Stimulated activated CD4-positive, alpha-beta T cell treated with anti-CD3 and anti-CD28 coated beads, Interleukin-1b, Interleukin-23, amount 100 ng/mL, for 48 hours (primary cell): ENCODE measurements at places on chromosomes 6 and 20.

DNA sequence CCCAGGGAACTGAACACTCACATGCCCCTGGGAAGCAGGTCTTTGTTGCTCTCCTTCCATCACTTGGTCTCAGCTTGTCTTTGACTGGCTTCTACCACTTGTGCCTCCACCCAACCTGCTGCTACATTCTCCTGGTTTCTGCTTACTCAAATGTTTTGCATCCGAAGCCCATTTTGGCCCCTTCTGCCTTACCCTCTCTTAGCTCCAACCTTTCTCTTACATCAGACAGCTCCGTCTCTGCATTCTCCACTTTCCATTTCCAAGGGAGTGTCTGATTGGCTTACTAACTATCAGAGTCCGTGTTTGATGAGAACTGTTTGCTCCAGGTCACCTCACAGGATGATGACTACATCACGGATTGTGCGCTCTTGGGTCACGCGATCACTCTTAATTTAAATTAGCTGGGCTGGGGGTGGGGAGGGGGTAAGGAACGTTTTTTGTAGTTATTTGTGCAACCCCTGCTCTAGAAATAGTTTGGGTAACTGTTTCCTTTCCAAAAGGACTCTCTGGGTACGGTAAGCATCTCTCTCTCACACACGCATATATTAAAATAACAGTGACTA, 844 bp upstream of the ABRACL start:
- peak; percentile 65 for DNase-seq

GRCh38 chr6:130843575-130844320, 16.5 kb downstream of the SMLR1 start:
- DNase-seq: no peak

GRCh38 chr20:5835321-5835821, 85.2 kb downstream of the SHLD1 start:
- DNase-seq: no peak

DNA sequence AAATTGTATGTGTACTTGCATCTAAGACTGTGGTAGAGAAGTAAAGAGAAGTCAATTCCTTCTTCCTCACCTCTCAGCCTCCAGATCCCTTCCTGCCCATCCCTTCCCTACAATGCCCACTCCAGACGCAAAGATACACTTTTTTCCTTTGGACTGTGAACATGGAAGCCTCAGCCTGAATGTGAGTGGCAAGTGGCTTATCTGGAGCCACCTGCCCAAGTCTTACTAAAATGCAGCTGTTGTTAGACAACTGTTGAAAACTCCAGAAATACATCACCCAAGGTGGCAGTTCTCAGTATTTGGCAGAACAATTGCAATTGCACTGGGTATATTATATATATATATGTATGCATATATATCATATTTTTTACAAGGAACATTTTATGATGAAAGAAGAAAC, 7.5 kb downstream of the VGLL2 start:
- no peak for DNase-seq

GRCh38 chr20:9400171-9401025, 114.0 kb upstream of the LAMP5 start:
- no peak for DNase-seq

DNA sequence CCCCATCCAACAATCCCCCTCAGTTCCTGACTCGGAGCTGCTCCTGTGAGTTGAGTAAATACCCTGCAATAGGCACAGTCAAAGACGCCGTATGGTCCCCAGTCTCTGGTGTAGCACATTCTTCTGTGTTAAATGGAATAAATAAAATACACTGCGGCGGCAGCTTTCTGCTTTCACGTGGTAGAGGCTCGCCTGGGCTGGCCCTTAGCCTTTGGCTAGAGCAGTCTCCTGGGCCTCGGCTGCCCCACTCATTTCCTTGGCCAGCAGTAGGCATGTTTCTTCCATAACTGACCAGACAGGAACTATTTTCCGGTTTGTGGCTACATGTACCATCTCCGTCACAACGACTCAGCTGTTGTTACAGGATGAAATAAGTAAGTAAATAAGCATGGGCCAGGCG, 20.7 kb downstream of the SERPINB6 start:
- DNase-seq: no peak

GRCh38 chr6:33761922-33762629, 15.4 kb upstream of the IP6K3 start:
- DNase-seq: peak; percentile 41

- DNase-seq: no peak
Measured at GRCh38 chr6:166456395-166457156, 73.8 kb upstream of the MPC1 start.

GRCh38 chr6:158730541-158730907, 80.7 kb downstream of the SYTL3 start:
- DNase-seq: no peak

- no peak for DNase-seq
Measured at GRCh38 chr6:127486934-127487333, 27.7 kb upstream of the KIAA0408 start.

DNA sequence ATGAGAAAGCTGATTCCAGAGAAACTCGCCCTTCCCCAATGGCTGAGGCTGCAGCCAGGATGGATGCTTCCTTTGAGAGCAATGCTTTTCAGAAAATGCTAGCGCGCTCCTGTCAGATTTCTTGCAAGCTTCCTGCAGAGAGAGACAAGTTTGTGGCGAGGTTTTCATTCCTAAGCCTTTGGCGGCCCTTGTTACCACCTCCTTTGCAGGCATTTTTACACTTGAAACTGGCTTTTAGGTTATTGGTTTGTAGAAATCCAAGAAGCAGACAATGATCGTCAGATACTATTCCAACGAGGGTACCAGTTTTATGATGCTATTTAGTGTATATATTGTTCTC, 1.1 kb downstream of the FNDC1 start:
- no peak for DNase-seq

DNA sequence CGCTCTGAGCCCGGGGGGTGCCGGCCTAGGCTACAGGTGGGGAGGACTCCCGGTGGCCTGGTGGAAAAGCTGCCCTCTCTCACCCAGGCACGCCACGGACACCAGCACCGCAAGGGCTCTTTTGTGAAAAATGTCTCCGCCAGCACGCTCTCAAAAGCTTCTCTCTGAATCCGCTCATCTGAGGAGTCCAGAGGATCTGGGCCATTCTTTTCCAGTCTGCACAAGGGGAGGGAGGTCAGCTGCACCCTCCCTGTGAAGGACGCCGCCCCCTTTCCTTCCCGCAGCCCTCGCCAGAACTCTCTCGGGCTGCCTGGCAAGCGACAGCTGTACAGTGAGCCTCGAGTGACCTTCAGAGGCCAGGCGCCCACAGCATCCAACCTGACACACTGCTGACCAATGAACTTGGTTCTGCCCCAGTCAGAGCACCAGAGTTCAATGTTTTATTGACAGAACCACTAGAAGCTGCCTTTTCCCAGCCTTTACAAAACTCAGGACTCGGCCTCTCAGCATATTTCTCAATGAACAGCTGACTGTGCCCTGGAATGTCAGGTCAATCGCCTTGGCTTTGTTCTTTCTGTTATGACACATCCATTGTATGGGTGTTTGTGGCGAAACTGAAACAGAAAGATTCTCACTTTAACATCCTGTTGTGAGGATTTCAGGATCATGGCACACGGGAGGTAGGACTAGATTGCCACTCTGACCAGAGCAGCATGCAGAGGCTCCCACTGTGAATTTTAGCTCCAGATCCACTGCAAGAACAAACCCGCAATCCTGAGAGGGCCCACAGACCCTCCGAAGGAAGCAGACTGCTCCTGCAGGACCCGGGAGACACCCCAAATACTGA, 26.7 kb downstream of the SERPINB9 start:
- DNase-seq: no peak

GRCh38 chr6:16789329-16790038, 28.2 kb upstream of the ATXN1 start:
- DNase-seq: no peak

- no peak for DNase-seq
Measured at GRCh38 chr20:32364554-32365208, 6.5 kb downstream of the ASXL1 start.

DNA sequence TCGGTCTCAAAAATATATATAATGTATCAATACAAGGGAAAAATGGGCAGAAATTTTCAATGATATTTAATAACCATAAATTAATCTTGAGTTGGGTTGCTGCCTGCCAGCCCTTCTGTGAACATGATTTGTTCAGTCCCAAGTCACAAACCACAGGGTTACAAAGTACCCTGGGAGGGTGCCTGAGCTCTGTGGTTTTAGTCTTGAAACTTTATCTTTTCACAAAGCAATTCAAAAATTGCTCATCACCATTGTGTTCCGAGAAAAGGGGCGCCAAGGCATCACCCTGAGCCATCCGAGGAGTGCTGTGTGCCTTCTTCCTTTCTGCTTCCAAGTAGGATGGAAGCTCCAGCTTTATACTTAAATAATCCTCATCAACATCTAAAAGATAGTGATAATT, 141.6 kb upstream of the AKAP12 start:
- DNase-seq: peak; percentile 8

DNA sequence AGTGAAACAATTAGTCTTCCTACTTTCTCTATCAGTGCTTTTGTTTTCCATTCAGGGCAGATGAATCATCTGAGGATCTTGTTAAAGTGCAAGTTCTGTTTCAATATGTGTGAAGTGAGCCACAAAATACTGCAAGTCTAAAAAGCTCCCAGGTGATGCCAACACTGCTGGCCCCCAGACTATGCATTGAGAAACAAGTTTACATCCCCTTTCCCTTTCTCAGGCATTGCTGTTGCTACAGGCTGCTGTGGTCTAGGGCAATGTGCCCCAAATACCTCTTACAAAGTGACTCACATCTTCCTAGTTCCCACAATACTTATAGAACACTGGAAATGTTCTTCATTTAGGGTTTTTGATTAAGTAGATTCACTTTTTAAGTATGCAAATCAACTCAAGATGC, 31.8 kb downstream of the ABRACL start:
- DNase-seq: peak; percentile 22

- DNase-seq: no peak
Measured at GRCh38 chr20:62427172-62428001, at the start of gene RBBP8NL. Gene RBBP8NL, minus strand, starts transcription at chr20:62427539. Its CDS starts 7,892 bp downstream, at chr20:62419647.

DNA sequence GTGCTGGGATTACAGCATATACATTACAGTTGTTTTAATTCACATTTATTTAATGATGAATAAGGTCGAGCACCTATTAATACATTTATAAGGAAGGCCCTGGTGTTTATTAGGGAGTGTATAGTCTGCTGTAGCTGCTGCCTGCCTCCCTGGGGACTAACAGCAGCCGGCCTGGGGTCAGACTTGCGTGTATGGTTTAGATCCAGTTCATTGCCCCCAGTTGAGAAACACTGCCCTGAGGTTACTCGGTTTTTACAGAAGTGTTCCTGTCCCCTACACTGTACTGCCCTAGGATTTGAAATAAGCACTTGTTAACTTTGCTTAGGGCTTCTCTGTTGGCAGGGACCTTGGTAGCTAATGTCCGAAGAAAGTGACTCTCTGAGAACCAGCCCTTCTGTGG, 4.0 kb downstream of the TTPAL start:
- no peak for DNase-seq

DNA sequence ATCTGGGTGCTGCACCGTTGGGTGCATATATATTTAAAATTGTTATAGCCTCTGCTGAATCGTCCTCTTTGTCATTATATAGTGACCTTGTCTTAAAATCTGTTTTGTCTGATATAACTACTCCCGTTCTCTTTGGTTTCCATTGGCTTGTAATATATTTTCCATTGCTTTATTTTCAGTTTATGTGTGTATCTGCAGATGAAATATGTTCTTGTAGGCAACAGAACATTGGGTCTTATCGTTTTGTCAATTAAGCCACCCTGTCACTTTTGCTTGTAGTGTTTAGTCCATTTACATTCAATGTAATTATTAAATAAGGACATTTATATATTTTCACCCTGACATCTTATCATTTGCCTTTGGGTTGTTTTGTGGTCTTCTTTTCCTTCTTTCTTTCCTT, 933.9 kb downstream of the EPHA7 start:
- DNase-seq: no peak

- DNase-seq: no peak
Measured at GRCh38 chr20:25324412-25324811, 66.2 kb downstream of the ABHD12 start.

DNA sequence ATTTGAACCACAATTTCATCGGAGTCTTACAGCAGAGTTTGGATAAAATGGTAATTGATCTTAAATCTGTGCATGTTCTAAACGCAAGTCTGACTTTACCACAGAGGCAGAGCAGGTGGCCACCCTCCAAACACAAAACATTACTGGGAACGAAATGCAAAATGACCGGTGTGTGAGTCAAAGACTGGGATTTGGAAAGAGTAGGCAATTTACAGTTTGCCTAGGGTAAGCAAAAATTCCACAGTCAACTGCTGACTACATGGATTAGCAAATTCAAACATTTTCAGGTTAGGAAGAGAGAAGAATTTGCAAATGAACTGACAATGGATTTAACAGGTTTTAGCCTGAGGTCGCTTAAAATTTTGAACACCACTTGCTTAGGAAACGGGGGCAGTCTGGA, 444.4 kb downstream of the HDGFL1 start:
- DNase-seq: no peak

GRCh38 chr6:146856296-146856695, 257.5 kb downstream of the ADGB start:
- peak; percentile 66 for DNase-seq

- no peak for DNase-seq
Measured at GRCh38 chr6:145051661-145052060, 683.7 kb downstream of the EPM2A start.

GRCh38 chr20:57996936-57997890, 231.2 kb downstream of the ANKRD60 start:
- DNase-seq: no peak

- no peak for DNase-seq
Measured at GRCh38 chr20:36496707-36497669, 44.3 kb upstream of the MYL9 start.

GRCh38 chr6:12476484-12476883, 186.3 kb downstream of the EDN1 start:
- DNase-seq: no peak

DNA sequence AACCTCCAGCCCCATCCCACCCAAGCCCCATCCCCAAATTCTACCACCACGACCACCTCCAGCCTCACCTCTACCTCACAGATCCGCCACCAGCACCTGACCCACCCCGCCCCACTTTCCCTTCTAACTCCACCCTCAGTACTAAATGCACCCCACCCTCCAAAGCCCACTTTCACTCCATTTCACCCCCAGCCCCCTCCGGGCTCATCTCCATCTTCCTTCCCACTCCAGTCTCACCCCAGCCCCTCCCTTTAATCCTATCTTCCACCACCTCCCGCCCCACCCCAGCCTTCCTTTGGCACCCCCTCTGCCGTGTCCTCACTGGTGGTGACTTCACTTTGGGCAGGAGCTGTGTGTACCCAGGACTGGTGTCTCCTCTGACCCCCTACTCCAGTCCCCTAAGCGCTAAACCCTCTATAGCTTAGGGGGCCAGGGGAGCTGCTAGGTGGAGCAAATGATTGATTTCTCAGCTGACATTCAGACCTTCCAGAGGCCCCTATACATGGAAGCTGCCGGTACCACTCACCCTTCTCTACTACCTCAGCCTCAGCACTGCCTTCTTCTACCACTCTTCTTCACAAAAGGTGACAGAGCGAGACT, 2.8 kb upstream of the NSFL1C start:
- no peak for DNase-seq
